ENCODE measurements at places on chromosomes 5 and 9.

DNA sequence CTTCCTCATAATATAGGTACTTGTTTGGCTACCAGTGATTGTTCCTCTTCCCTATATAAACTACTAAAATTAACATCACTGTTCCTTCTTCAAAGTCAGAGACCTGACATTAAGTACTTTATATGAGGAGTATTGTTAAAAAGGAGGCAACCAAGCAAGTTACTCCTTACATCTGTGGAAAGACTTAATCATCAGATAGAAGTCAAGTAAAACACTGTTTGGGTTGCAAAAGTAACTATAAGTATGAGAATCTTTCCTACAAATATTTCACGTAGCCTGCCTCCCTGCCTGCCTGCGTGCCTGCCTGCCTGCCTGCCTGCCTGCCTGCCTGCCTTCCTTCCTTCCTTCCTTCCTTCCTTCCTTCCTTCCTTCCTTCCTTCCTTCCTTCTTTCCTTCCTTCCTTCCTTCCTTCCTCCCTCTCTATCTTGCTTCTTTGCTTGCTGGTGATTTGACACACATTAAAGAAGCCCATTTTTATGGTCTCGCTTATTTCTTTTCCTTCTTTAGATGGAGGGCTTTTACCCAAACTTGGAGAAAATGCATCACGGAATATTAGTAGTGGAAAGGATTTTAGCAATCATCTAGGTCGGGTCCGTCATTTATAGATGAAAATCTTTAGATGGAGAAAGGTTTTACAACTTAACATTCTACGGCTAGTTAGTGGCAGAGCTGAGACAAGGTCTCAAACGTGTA lies 3.2 kb downstream of the CER1 start:
- DNase-seq = no peak

GRCh38 chr9:131640438-131641137 lies 95.3 kb downstream of the PRRT1B start:
- DNase-seq = no peak

DNA sequence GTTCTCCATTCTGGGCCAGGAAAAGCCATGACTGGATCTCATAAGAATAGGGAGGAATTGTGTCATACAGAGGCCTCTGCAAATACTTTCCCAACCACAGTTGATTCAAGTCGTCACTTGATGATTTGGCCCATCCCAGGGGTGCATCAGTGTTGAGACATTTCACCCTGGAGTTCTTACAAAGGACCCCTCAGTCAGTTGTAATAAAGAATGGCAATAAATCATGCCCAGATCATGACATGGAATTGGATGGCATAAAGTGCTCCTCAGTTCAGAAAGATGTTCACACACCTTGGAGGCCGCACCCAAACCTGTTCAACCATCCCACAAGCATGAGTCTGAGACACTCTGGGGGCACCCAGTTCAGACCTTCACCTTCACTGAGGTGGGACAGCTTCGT lies 168.1 kb downstream of the NR3C1 start:
- no peak for DNase-seq

- DNase-seq = no peak
Measured at GRCh38 chr5:57072218-57072892, 101.5 kb upstream of the GPBP1 start.

DNA sequence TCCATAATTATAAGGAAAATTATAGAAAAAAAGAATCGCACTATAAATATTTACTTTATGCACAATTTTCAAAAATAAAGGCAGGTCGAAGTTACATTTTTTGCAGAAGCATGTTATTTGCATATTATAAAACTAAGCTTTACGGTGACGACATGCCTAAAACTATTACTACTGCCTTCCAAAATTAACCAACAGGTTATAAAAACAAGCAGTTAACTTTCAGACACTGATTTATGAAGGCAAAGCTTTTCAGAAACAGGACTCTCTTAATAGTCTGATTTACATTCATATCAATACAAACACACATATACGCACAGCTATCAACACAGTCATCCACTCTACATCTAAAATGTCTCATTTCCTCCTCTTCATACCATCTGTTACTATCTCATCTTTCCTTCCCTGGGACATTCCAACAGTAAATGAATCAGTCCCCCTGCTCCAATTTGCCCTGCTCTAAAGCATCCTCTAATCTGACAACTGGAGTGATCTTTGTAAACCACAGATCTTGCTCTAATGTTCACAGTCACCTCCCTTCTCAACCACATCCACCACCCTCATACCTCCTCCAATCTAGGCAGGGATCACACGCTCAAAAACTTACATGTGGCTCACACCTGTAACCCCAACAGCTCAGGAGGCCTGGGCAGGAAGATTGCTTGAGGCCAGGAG lies 21.6 kb downstream of the FBXW11 start:
- DNase-seq = no peak

- no peak for DNase-seq
Measured at GRCh38 chr5:88555674-88556073, 287.0 kb upstream of the TMEM161B start.

GRCh38 chr9:1997646-1998045 lies 17.5 kb upstream of the SMARCA2 start:
- no peak for DNase-seq

- no peak for DNase-seq
Measured at GRCh38 chr9:108618906-108619550, 236.8 kb downstream of the ACTL7B start.

DNA sequence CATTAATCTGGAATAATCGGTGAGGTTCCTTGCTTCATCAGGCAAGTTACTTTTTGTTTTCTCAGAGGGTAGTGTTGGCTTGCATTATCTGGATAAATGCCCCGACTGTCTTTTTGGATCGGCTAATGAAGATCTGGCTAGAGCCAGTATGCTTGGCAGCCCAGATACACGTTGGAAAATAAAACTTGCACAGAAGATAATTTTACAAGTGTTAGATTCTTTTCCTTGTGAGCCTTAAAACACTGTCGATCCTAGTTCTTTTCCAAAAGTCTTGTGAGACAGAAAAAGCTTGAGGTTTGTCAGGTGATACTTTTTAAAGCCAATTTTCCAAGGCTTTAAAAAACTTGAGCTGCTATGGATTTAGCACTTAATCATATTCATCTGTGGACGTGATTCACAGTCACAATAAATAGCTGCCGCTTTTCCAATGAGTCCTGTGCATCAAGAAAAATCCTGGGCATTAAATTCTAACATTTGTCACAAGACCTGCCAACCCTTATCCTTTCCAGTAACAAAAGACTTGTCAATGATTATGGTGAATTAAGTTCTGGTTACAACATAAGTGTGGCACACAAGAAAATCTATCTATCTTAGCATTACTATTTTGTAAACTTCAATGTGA lies 68.5 kb downstream of the PRLR start:
- no peak for DNase-seq

DNA sequence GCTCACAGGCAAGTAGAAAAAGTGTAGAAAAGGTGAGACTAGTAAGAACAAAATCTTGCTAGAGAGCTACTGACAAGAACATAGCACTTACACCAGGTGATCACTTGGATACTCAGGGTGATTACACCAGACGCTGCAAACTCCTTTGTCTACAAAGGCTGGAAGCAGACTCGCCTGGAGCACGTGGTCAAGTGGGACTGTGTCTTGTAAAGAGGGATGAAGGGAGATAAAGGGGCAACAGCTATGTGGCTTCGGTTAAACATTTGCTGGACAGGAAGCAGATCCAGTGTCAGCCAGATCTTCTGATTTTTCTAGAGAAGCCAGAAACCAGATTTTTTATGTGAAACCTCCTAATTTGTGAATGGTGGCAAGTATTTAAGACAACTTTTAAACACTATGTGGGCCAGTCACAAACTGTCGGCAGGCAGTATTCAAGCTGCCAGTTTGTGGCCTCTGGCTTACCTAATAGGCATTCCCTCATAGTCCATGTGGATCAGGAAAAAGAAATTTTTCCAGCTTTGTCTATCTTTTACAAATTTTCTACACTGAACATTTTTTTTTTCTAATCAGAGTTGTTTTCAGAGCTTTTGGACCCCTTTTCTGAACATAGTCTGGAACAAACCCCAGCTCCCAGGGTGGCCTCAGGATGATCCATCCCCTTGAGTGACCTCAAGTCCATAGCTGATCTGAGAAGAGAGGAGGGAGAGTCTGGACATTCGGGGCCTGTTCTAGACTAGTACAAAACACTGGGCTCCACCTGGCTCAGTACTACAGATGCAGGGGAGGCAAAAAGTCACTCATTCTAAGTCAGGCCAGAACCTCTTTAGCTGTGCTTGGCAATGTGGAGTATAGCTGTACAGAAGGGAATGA lies 262.9 kb downstream of the ARRDC3 start:
- no peak for DNase-seq

GRCh38 chr9:16825331-16825725 lies 45.1 kb downstream of the BNC2 start:
- DNase-seq = no peak

- peak; percentile 97 for DNase-seq
Measured at GRCh38 chr9:124771021-124771866, at the start of gene NR6A1. Gene NR6A1 (minus strand): TSS chr9:124771311.

GRCh38 chr5:57751710-57752109 lies 269.1 kb upstream of the ACTBL2 start:
- DNase-seq = no peak

DNA sequence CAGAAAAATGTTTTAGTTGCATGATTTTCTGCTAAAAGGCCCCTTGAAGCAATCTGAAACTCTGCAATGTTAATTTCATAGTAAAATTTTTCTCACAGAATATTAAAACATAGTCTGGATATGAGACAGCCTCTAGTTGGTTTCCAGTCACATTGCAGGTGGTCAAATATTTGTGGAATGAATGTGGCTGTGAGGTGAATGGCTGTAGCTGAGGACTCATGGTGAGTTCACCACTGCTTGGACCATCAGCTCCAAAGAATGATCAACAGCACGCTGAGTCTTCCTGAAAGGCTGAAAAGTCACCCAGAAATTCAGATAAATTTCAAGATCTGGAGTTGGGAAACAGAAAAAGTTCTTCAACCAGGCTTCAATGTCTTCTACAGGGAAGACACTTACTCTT lies 79.8 kb downstream of the MAT2B start:
- no peak for DNase-seq

DNA sequence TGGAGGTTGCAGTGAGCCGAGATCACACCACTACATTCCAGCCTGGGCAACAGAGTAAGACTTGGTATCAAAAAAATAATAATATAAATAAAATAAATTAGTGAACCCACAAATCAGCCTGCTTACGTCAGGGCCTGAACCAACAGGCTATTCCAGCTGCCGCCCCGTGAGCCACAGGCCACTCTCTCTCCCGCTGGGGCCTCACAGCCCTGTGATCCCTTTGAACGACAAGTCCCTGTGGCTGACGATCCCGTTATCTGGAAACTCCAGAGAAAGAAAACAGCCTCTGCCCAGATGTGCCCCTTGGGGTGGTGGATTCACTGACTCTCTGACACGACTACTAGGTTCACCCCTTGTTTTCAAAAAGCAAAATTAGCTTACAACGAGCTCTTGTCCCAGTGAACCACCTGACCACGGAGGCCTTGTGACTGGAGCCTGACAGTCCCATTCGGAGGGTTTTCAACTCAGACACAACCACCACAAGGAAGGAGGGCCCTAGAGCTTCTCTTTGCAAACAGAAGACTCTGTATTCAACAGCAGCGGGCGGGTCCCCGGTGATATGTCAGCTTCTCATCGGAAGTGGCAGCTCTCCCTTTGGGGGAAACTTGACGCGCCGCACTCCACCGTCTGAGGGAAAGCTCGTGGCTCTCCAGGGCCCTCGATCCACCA lies 4.4 kb upstream of the DIPK1B start:
- no peak for DNase-seq

GRCh38 chr9:4559261-4560182 lies 69.3 kb downstream of the SLC1A1 start:
- no peak for DNase-seq

- no peak for DNase-seq
Measured at GRCh38 chr5:116566251-116566650, 8.4 kb downstream of the SEMA6A start.

DNA sequence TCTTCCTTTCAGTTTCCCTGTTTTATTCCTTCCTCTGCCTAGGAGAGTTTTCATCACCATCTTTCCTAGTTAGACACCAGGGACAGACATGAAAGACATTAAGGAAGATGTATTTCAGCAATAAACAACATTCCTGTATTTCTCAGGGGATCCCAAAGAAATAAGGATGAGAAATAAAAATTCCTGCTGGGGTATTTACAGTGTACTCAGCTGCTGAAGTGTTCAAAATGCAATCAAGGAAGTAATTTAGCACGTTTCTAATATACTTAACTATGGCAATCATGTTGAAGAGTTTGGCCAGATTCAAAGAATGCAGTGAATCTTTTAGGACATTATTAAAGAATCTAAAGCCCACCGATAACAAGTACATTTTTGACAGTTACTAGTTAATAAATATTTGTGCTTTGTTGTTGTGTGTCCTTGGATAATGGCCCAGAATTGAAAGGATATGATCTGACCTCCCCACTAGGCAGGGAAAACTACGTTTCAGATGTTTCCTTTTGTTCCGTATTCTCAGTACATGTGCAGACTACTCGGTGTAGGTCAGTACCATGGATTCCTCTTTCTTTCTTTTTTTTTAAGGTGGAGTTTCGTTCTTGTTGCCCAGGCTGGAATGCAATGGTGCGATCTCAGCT lies 46.8 kb downstream of the INIP start:
- DNase-seq = no peak

GRCh38 chr5:8958602-8959001 lies 587.3 kb downstream of the SEMA5A start:
- DNase-seq = no peak

- no peak for DNase-seq
Measured at GRCh38 chr9:129701549-129701948, 36.1 kb downstream of the PRRX2 start.

DNA sequence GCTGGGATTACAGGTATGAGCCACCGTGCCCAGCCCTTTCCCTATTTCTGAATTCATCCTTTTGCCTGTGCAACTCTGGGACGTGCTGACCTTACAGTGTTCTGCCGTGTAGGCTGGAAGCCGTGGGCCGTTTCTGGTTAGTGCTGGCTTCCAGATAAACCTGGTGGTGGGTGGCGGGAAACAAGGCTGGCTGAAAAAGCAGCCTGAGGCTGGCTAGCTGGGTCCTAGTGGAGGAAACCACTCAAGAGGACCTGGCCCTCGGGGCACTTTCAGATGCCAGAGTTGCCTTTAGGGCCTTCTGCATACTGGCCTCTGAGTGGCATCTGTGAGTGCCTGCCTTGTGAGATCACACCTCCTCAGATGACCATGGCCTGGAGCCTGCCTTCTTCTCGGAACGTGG lies 26.9 kb downstream of the GALNT12 start:
- DNase-seq = no peak

- DNase-seq = no peak
Measured at GRCh38 chr5:57383093-57383861, 99.3 kb downstream of the ACTBL2 start.
